Naive thymus-derived CD8-positive, alpha-beta T cell (primary cell): ENCODE measurements at places on chromosomes 5 and 9.

GRCh38 chr5:62737766-62738165 lies 159.1 kb downstream of the LRRC70 start:
- DNase-seq = no peak

GRCh38 chr9:133453651-133454050 lies 6.1 kb upstream of the CACFD1 start:
- no peak for DNase-seq

GRCh38 chr5:141528291-141528984 lies 39.6 kb downstream of the PCDHGC5 start:
- DNase-seq = no peak

DNA sequence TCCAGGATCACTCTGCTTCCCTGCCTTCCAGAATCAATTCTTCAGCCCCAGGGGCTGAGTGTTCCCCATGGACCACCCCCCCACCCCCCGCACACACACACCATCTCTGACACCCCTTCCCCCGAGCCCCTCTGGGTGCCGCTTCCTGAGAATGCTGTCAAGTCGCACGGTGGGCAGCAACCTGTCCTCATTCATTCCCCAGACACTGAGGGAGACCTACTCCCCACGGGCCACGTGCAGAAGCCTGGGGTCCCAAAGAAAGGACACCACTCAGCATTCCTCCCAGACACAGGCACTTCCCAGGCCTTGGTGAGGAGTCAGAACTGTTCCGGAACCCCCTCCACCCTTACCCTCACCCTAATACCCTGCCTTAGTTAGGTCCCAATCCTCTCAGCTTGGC lies 12.8 kb downstream of the CPLX2 start:
- no peak for DNase-seq

DNA sequence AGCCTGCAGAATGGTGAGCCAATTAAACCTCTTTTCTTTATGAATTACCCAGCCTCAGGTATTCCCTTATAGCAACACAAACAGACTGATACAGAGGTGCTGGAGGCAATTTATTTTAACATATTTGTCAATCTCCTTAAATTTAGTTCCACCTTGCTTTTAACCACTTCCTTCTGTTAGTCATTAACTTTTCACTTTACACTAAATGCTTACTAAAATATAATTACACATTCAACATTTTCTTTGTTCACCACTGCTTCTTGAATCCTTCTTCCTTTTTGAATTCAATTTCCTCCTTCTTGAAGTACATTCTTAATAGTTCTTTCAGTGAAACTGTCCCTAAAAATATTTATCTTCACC lies 39.4 kb downstream of the LYRM7 start:
- DNase-seq = no peak

GRCh38 chr5:38837416-38837815 lies 8.4 kb upstream of the OSMR start:
- no peak for DNase-seq

DNA sequence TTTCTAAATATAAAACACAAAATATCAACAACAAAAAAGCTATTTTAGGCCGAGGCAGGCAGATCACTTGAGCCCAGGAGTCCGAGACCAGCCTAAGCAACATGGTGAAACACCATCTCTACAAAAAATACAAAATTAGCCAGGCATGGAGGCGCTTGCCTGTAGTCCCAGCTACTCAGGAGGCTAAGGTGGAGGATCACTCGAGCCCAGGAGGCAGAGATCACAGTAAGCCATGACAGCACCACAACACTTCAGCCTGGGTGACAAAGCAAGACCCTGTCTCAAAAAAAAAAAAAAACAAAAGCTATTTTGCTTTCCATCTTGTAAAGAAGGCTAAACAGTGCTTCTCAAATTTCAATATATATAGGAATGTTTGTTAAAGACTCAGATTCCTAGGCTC lies 11.3 kb downstream of the C5orf15 start:
- no peak for DNase-seq

DNA sequence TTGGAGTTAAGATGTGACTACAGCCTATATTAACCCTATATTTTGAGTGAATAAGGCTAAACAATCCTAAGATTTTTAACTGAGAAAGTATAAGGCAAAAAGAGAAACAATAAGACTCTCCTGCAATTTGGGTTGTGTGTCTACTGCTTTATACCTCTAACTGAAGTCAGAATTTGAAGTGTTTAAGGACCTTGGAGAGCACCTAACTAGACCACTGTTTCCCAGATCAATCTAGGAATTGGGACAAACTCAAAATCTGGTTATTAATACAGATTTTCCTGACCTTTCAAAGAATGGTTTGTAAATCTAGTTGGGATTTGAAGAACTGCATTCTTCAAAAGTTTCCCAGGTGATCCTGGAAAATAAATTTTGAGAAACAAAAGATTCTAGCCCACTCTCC lies 42.1 kb downstream of the GABRA1 start:
- no peak for DNase-seq

- DNase-seq = no peak
Observed at GRCh38 chr9:88391921-88392320, 3.7 kb downstream of the SPIN1 start.

DNA sequence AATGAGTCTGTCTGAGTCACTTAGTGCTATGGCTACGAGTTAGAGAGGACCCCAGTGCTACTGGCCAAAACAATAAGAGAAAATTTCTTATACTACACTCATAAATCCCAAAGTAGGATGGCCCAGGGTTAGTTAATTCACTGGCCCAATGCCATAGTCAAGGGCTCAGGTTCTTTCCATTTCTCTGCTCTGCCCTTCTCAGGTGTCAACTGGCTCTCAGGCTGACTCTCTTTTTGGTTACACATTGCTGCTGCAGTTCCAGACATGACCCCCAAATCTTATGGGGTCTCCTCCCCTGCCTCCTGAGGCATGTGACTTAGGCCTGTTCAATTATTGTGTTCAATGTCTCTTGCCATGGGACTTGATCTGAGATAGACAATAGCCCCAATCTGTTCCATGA lies 70.4 kb downstream of the ARHGEF37 start:
- DNase-seq = no peak

DNA sequence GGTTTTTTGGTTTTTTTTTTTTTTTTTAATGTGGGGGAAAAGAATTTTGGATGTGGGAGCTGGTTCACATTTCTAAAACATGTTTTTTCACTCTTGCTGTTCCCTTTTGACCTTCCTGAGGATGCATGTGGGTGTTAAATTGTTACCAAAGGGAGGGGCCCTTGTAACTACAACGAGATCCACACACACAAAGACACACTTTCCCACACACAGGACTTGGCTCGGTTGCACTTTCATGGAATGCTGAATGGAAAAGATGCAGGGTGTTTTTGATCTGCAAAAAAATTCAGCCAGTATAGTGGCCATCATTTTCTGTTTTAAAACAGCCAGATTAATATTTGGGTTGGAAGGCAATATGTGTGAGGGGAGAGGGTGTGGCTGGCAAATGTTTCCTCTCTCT lies 576.9 kb downstream of the EBF1 start:
- DNase-seq = no peak

DNA sequence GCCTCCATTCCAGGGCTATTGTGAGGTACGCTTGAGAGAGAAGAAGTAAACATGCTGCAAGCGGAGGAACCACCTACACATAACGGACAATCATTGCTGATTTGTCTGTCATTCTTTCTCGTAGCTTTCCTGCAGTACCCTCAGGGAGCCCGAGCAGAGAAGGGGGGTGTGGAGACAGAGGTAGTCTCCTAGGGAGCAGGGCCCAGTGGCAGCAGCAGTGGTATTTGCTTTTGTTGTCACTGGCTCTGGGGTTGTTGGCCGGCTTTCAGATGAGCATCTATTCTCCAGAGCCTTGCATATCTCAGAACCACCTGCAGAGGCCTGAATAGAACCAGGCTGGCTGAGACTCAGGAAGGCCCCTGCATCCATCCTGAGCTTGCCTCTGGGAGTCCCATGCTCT lies 19.9 kb downstream of the ENHO start:
- DNase-seq = no peak

- DNase-seq = no peak
Observed at GRCh38 chr5:153525536-153525935, 35.1 kb downstream of the GRIA1 start.

DNA sequence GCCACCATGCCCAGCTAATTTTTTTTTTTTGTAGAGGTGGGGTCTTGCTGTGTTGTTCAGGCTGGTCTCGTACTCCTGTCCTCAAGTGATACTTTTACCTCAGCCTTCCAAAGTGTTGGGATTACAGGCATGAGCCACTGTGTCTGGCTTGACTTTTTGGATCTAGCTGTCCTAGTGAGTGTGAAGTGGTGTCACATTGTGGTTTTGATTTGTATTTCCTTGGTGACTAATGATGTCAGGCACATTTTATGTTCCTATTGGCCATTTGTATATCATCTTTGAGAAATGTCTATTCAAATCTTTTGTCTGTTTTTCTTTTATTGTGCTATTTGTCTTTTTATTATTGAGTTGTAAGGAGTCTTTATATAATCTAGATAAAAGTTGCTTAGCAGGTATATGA lies 53.5 kb upstream of the MCCC2 start:
- DNase-seq = peak; percentile 34

DNA sequence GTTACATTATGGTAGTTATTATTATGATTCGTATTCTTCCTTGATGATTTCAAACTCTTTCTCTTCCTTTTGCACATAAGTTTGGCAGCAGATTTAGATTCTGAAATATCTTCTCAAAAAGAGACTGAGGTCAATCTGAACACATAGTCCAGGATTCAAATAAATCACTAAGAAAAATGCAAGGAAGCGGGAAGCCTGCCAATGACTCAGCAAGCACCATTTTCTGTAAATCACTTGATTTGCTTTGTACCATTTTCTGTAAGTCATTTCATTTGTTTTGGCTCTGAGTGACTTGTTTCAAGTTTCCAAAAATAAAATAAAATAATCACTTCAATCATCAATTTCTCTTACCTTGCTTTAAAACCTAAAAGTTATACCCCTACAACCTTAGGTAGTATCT lies 24.6 kb upstream of the GLIS3 start:
- DNase-seq = no peak

- DNase-seq = no peak
Observed at GRCh38 chr5:160315968-160316367, 3.6 kb upstream of the CCNJL start.

GRCh38 chr5:59274106-59274636 lies 619.4 kb downstream of the PDE4D start:
- DNase-seq = no peak

DNA sequence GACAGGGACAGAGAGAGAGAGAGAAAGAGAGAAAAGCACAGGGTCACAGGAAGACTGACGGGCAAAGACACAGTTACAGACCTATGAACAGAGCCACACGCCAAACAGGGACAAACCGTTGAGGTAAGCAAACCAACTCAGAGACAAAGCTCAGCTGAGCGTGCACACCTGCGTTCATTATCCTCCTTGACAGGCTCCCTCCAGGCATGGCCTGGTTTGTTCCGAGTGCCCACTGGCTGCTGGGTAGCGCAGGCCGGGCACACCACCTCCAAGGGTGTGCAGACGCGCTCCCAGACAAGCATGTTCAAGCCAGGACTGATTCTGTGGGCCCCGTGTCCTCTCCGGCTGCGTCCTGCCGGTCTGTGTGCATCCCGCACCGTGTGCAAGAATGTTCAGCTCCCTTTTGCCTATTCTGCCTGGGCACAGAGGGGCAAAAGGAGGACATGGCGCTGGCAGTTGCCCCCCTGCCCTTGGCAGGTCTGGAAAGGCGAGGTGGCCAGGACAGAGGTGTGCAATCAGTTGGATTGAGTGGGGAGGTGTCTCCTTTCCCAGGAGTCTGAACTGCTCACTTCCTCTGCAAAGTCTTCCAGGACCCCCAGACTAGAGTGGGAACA lies 467 bp upstream of the SMIM32 start:
- DNase-seq = no peak

GRCh38 chr5:43036856-43037635 lies 3.1 kb downstream of the ANXA2R start:
- DNase-seq = no peak

DNA sequence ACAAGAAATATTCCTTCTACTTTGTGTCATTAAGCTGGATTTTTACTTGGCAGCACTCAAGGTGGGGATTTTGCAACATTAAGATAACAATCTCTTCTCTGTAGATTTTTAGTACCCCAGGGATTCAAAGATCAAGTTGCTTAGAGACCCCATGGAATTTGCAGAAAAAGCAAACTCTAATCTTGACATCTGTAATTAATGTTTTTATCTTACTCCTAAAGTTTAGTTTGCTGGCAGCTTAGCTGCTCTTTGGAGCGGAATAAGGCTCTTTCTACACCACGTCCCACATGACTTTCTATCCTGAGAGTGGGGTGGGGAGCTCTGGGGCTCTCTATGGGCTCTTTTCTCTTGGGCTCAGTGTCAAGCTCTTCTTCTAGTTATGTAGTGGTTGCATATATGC lies 21.7 kb upstream of the SPDL1 start:
- DNase-seq = no peak

GRCh38 chr5:14560091-14560595 lies 21.4 kb upstream of the OTULINL start:
- no peak for DNase-seq

DNA sequence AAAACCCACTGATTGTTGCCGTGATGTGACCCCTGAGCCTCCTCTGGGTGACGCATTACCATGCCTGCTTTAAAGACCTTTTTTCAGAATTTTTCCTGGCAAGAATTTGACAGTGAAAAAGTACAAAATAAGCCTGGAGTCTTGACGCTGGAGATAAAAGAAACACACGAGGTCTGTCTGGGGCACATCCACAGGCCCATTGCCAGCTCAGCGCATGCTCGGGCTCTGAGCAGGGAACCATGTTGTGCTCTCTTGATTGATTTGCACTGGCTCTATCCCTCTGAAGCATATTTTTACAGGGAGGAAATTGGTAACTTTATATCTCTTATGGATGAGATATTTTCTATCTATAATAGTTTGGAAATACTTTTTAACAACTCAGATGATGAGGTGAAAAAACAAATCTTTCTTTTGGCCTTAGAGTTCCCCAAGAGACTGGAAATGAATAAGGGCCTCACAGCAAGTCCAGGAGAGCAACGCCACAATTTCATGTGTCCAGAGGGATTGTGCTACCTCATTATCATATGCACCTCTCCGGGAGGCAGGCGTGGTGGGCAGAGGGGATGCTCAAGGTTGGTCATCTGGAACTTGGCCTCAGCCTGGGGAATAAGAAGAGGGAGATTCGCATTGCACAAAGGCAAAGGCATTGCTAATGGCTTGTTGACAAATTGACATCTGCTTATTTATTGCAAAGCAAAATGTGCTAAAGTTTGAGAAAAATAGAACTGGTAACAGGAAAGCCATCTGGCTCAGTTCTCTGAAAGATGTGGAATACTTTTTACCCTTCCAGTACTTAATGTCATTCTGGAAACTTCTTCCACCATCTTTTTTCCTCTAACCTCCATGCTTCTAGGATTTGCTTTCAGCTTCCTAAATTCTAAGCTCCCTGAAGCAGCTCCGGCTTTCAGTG lies 183.8 kb downstream of the PJA2 start:
- DNase-seq = no peak

- DNase-seq = no peak
Observed at GRCh38 chr9:91623004-91623403, 199.4 kb upstream of the NFIL3 start.

- no peak for DNase-seq
Observed at GRCh38 chr5:143249851-143250250, 153.6 kb downstream of the NR3C1 start.
